ENCODE measurements at places on chromosomes 12 and 14.

DNA sequence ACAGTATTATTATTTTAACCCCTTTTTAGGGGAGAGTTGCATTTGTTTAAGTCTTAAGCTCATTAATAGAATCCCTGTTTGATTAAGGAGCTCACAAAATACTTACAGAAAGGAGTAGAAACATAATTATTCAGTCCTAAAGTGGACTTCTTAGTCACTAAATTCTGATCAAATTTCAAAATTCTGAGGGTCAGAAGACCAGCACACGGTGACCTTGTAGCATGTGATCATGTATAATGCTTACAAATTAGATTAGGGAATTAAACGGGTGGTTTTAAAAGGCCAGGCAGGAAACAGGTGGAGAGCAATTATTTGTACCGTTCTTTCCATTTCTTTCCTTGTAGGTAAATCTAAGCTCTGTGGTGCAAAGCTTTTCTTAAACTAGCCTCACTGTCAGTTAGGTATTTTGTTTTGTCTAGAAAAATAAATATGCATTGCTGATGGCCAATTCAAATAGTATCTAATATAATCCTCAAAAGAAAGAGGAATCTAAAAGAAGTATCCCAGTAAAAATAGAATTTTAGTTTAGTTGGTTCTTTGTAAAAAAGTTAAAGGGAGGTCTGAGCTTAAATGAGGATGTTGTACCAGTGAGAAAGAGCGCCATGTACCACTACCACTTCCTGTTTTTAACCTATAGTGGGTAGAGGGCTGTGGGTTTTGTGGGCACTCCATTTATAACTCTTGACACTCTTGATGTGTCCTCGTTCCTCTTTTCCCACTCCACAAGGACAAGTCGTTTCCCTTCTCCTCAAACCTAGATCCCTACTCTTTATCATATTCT lies 51.1 kb downstream of the SLC38A1 start:
- DNase-seq: peak; percentile 34

- DNase-seq: no peak
These were observed 1.4 kb upstream of the P2RX2 start for GRCh38 chr12:132617135-132617701.

DNA sequence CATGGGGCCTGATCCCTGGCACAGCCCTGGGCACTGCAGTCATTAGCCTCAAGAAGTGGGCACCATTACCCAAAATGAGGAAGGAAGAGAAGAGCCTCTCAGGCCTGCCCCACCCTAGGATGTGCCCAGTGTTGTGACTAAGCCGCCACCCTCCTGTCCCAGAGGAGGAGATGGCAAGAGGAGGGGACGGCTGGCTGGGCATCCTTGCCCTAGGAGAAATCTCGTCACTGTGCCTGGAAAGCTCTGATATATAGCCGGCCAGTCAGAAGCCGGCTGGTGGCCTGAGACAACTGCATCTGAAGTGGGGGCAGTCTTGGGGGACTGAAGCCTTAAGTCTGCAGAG lies 115.2 kb downstream of the LGMN start:
- no peak for DNase-seq

GRCh38 chr12:6285063-6285477 lies 25.4 kb upstream of the PLEKHG6 start:
- peak; percentile 91 for DNase-seq

DNA sequence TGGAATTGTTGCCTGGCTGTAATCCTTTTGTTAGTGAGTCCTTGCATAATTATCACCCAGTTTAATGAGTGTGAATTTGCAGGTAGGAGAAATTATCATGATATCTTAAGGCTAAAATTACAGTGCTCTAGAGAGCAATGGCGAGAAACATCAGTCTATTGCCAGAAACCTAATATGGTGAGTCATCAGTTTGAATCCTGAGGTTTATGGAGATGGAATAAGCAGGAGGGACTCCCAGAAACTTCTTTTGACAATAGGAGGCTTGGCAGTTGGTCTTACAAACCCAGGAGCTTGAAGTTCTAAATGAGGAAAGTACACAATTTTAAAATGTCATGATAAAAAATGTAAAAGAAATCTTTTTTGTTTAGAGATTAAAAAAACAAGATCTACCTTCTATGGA lies 31.5 kb upstream of the CRADD start:
- no peak for DNase-seq
